ENCODE measurements at places on chromosomes 13 and 19. TPM values are rescaled to one million over a fixed set of nuclear protein-coding genes. Genes with fewer than 3 reads are reported as not detected.

GRCh38 chr19:46720503-46721239 is 3.8 kb upstream of the PRKD2 start:
- DNase-seq, result no peak

- DNase-seq, result no peak
Measured at GRCh38 chr19:10516064-10516385, 1.2 kb downstream of the S1PR5 start.

DNA sequence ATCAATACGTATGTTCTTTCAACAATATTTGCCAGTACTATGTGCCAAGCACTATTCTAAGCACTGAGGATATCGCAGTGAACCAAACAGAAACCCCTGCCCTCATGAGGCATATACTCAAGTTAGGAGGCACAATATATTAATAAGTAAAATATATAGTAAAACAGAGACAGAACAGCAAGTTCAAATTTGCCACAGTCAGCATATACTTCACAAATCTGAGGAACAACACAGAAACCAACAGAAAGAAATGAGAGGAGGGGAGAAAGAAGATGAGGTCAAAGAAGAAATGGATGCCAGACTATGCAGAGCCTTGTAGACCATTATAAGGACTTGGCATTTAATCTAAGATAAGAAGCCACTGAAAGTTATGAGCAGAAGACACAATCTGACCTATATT is 59.9 kb downstream of the KATNAL1 start:
- DNase-seq, result no peak

DNA sequence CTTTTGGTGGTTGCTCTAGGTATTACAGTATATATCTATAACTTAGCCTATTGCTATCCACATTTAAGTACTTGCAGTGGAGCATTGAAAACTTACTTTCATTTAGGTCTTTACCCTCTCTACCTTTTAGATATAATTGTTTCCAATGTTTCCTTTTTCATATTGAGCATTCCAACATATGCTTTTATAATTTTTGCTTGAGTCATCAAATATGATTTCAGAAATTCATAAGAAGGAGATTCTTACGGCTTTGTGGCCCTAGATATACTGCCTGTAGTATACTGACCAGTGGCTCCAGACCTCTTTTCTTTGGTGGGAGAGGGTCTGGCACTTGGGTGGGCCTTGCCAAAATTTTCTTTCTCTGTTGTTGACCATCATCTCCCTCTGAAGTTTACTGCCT is 32.8 kb upstream of the ZNF850 start:
- no peak for DNase-seq

DNA sequence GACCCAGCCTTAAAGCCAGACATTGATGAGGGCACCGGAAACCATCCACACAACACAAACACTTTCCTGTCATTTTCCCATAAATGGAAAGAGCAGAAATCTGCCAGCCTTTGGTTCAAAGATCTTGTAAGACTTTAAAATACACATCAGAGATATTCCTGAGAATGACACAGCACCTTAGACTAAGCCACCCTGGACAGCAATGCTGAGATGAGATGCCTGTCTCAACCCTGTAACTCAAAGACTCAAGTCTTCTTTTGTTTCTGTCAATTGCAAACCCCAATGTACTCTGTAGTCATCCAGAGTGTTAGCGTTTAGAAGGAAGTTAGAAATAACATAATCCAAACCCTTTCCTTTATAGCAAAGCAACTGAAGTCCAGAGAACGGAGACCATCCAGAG is 119.2 kb downstream of the CCNA1 start:
- DNase-seq, result no peak

DNA sequence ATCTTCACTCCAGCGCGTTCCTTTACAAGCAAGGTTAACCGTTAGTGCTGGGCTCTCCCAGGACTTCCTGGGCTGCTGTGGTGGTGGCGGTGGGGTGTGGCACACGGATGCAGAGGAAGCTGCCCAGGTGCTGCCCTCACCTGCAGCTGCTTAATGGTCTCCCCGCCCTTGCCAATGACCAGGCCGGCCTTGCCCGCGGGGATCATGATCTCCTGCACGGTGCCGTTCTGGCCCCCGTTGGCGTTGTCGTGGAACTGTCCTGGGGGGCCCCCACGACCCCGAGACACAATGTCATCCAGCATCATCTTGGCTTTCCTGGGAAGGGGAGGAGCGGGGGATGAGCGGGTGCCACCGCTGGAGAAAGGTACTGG is 6.1 kb downstream of the KHSRP start:
- no peak for DNase-seq

DNA sequence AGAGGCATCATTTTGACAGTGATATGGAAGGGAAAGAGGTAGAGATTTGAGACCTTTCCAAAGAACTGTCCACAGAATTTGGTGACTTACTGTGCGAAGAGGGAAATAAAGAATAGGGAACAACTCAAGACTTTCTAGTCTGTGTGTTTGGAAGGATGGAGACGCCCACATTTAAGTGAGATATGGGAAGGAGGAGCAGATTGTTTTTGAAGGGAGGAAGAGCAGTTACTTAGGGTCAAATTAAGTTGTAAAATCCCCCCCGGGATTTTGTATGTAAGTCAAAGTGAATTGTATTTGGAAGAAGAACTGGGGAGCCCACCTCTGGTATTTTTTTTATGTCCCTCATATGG is 1.2 kb downstream of the USPL1 start:
- DNase-seq, result peak; percentile 1

GRCh38 chr13:80118506-80118905 is 222.4 kb downstream of the SPRY2 start:
- DNase-seq, result no peak

DNA sequence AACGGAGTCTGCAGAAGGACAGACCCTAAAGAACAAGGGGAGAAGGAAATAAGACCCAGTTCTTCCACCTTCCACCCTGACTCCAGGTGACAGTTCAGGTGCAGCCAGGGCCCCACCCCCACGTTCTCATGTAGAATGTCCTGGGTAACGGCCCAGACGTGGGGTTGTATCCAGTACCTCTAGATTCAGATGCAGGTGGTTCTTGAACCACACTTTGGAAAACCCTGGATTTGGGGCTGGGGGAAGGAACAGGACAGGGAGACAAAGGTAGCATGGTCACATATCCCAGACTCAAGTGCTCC is 2.2 kb downstream of the DMPK start:
- DNase-seq, result no peak

GRCh38 chr19:37333457-37333856 is 37.4 kb upstream of the ZNF527 start:
- no peak for DNase-seq

DNA sequence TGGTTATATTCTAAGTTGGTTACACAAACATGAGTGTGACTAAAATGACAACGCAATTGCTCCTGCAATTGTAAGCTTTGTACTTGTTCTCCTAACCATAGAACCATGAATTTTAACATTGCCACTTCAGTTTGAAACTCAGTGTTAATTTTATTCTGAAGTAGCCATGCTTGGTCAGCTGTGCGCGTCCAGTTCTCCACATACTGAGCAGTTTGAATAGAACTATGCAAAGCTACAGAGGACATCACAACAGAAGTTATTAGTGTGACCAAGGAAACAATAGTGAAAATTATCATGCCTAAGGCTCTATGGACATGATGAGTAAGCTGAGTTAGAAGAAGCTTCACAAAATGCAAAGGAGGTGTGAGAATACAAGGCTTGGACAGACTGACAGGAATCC is 19.6 kb upstream of the ZNF100 start:
- DNase-seq, result no peak

DNA sequence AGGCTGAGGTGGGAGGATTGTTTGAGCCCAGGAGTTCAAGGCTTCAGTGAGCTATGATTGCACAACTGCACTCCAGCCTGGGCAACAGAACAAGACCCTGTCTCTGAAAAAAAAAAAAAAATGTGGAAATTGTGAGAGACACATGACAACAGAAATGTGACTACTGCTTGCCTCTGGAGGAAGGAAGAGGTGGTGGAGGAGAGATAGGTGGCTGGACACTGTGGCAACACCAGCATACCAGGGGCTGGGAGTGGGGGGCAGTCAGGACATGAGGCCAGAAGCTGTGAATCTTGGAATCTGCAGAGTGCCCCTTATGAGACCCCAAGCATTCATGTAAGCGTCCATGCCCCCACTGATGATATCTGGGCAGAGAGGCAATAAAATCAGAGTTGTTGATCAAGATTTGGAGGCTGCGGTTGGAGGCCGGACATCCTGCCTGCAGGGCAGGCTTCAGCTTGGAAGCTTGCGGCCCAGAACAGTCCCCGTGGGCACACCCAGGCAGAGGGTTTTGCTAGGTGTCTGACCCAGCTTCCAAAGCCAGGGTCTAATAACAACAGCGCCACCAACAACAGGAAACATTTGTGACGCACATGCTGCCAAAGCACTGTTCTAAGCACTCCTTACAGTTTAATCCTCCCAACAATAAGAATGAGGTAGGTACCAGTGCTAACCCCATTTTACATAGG is 16.9 kb downstream of the FAM187B start:
- DNase-seq, result no peak

GRCh38 chr19:7674010-7675005 is 2.6 kb upstream of the MCEMP1 start:
- DNase-seq, result peak; percentile 76

GRCh38 chr19:5321851-5322681 is 18.5 kb downstream of the PTPRS start:
- DNase-seq, result no peak

GRCh38 chr19:17255150-17255621 is 9.4 kb downstream of the USHBP1 start:
- DNase-seq, result peak; percentile 75

- DNase-seq, result no peak
Measured at GRCh38 chr13:48879432-48879831, 96.3 kb upstream of the FNDC3A start.

The PBX4 gene
- not detected for total RNA-seq

The MED4 gene
- 56.5 TPM for total RNA-seq
